ENCODE measurements at places on chromosomes 1 and 21. TPM values are rescaled to one million over a fixed set of nuclear protein-coding genes. Genes with fewer than 3 reads are reported as not detected.
A peak's percentile ranks its signal among the peaks of the same experiment; 100 is the strongest.

The GPR153 gene
- total RNA-seq = 3.0 TPM

The CALML6 gene
- total RNA-seq = 0.64 TPM

The NUDT4B gene
- not detected for total RNA-seq

The TFAP2E gene
- total RNA-seq = 3.6 TPM

The PLEKHN1 gene
- not detected for total RNA-seq

The HPCAL4 gene
- not detected for total RNA-seq

The CR1 gene
- total RNA-seq = 0.51 TPM

GRCh38 chr1:17561247-17561548, 21.7 kb downstream of the ARHGEF10L start:
- no peak for DNase-seq

- no peak for DNase-seq
Measured at GRCh38 chr1:43061757-43062156, 103.1 kb upstream of the SLC2A1 start.

DNA sequence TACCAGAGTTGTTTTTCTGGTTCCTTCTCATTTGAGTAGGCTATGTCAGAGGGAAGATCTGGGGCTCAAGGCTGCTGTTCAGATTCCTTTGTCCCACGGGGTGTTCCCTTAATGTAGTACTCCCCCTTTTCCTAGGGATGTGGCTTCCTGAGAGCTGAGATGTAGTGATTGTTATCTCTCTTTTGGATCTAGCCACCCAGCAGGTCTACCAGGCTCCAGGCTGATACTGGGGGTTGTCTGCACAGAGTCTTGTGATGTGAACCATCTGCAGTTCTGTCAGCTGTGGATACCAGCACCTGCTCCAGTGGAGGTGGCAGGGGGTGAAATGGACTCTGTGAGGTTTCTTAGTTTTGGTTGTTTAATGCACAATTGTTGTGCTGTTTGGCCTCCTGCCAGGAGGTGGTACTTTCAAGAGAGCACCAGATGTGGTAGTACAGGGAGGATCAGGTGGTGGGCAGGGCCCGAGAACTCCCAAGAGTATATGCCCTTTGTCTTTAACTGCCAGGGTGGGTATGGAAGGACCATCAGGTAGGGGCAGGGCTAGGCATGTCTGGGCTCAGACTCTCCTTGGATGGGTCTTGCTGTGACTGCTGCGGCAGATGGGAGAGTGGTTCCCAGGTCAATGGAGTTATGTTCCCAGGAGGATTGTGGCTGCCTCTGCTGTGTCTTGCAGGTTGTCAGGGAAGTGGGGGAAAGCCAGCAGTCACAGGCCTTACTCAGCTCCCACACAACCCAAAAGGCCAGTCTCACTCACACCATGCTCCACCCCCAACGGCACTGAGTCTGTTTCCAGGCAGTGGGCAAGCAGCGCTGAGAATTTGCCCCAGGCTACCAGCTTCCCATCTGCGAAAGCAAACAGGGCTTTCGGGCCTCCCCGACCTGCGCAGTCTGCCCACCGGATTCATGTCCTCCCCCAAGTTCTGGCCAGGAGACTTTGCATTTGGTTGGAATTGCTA, 64.2 kb downstream of the SERINC2 start:
- DNase-seq = no peak

DNA sequence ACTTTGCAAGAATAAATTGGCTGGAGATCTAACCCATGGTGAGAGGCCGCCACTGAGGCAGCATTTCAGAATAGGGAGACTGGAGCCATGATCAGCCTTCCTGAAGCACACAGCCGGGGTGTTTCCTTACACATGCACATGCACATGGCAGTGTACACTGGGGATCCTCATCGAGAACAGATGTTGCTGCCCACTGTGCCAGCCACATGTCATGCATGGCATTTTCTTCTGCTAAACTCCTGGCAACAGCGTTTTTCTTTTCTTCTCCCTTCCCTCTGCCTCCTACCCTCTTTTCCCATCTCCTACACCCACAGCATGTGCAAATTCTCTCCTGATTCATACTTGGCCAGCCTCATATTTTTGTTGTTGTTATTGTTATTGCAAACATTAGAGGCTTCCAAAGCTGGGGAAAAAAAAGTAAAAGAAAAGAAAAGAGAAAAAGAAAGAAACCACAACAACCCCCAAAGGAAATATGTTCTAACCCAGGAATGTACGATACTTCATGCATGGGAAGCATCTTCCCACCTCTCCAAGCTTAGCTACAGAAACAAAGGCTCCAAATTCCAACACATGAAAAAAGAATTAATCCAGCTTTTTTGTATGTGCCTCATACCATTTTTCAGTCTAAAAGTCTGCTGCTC, 344.0 kb downstream of the ASTN1 start:
- no peak for DNase-seq

- DNase-seq = no peak
Measured at GRCh38 chr1:46580140-46580903, 23.7 kb downstream of the MKNK1 start.

DNA sequence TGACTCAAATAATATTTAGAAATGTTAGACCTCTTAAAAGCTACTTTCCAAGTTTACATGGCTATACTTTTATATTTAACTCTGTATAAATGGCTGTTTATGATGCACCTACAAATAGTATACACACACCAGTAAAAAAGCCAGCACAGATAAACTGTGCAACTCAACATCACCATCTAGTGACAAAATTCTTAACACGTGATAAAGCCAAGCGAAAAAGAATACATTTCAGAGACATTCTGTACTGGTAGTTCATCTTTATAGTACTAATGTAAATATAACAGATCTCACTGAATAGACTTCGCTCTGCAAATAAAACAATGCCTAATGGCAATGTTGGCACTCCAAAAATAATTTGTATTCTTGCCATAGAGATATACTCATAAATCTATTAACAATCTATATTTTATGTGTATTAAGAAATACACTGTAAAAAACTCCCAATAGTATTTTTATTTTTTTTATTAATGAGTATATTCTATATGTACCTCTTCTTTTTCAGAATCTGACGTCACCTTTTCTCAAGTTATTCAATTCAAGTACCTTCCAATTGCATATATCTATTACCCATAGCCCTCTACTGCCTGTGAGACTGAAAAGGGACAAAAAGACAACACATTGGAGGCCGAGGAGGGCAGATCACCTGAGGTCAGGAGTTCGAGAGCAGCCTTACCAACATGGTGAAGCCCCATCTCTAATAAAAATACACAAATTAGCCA, 100.2 kb downstream of the DPYD start:
- no peak for DNase-seq

DNA sequence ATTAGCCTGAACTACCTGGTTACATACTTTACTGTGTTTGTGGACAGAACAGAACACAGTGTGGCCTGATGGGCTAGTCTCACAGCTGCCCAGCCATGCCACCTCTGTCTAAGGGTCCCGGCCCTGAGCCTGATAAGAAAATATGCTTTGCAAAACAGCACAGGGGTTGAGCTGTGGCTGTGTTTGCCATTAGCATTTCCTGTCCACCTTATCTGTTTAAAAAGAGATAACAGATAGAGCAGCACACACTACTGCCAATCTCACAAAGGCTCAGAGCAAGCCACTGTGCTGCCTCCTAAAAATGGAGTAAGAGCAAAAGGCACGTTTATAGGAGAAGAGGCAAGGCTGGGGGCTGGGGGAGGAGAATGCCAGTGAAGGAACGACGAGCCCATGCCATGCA, 95.0 kb downstream of the SUSD4 start:
- DNase-seq = no peak

DNA sequence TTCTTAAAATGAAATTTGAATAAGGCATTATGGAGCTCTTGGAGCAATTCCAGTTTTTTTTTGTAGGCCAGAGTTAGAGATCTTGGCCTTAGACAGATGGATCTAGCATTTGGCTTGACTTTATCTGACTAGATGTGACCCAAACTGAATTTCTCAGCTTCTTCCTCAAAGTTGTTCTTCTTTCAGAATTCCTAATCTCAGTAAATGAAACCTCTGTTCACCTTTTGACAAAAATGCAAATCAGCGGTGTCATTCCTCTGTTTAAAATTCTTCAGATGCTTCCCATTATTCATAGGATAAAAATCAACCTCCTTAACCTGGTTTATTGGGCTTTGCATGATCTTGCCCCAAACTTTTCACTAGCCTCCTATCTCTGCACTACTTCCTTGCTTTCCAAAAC, 177.6 kb downstream of the RASAL2 start:
- DNase-seq = no peak

DNA sequence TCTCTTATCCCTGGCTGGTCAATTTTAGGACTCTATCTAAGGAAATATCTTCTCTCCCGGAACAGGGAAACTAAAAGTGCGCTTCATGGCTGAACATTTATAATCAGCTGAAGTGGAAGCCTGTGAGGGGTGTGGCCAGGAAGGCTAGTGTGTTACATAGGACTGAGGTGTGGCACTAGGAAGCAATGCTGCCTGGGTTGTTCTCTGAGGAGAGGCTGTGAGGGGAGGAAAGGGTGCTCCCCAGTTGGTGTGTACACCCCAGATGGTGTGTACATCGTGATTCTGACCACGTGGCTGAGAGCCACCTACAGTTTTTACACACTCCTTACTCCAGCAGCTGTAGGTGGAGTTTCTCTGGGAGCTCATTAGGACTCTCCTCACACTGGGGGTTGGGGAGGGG, 16.3 kb downstream of the NTPCR start:
- DNase-seq = no peak

- DNase-seq = peak; percentile 54
Measured at GRCh38 chr1:203320591-203321272, 15.4 kb downstream of the BTG2 start.

GRCh38 chr1:192906334-192906733, 97.5 kb downstream of the RGS2 start:
- DNase-seq = no peak

DNA sequence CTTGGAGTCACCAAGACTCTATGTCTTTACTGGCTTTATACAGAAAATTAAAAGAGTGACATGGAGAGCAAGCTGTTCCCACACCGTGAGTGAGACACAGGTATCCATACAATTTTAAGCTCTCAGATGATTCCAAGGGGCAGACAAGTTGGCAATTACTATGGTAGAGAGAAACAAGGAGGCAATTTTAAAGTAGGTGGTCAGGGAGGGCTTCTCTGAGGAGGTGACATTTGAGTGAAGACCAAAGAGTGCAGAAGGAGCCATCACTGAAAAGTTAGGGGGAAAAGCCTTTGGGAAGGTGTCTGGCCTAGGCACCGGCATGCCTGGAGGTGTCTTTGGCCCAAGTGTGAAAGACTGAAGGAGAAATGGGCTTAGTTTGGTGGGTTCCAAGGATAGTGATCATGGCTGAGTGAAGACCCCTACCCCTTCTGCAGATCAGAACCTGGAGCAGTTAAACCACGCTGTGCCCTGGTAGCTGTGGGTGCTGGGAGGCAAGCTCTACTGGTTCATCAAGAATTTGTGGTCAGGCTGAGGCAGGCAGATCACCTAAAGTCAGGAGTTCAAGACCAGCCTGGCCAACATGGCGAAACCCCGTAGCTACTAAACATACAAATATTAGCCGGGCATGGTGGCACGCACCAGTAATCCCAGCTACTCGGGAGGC, 10.4 kb downstream of the IFI6 start:
- no peak for DNase-seq

- no peak for DNase-seq
Measured at GRCh38 chr1:60732977-60733401, 349.4 kb upstream of the NFIA start.

DNA sequence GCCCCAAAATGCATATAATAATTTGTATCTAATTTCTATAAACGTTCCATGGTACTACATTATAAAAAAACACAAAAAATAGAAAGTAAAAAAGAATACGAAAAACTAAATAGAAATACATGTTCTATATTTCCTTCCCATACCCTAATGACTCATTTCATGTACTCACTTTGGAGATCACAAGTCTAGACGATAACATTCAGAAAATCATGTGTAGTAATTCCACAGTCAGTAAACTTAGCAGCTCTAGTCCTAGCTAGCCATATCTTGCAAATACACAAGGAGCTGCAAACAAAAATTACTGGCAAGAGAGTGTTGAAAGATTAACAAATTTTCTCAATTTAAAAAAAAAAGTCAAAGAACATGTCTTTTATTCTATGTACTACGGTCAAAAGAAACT, 1.4 kb downstream of the GOLPH3L start:
- no peak for DNase-seq

DNA sequence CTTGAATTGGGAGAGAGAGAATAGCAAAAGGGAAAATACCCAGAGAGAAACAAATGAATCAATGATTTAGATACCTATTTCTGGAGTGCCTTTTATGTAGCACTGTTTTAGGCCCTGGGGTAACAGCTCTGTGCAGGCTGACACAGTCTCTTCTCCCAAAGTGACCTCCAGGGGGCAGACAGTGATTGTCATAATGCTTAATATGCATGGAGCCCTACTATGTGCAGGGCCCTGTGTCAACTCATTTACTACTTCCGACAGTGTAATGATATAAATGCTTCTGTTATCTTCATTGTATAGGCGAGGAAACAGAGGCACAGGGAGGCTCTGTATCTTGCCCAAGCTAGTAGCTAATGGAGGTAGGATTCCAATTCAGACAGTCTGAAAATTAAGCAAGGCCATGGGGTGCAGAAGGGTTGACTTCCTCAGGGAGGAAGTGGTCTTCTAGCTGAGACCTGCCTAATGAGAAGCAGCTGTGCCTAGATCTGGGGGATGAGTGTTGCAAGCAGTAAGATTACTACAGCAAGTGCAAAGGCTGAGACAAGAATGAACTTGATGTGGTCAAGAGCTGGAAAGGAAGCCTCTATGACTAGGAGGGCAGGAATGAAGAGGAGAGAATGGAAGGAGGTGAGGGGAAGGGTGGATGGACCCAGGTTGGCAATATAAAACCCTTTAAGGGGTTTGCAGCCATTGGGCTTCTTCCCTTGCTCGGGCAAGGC, 16.2 kb upstream of the SERINC2 start:
- no peak for DNase-seq

DNA sequence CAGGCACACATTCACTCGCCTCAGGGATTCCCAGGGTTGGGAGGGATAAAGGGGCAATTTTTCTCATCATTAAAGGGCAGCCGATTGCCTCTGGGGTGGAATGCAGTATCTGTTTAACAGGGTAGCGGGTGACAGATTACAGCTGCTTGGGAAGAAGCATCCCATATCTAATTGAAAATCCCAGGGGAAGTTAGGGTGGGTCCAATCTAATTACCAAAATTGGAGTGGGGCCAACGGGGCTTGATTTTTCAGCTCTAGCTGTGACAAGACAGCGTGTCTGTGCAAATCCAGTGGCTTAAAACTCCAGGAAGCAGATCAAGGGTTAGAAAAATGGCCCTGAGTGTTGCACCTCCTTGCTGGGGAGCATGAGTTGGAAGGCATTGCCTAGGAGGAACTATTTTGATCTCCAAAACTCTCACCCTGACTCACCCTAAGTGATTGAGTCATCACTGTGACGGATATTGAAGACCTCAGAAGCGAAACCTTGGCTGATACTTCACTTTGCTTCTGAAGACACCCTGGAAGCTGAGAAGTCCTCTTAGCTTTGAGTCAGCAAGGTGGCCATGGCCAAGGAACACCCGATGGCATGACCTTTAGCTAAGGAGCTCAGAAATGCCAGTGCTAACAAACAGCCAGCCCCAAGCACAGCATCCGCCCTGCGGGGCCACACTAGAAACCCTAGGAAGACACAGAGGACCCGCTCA, 46.0 kb downstream of the GRHL3 start:
- DNase-seq = no peak

All from endothelial cell (in vitro differentiated cells).